Activated CD8-positive, alpha-beta T cell treated with anti-CD3 and anti-CD28 coated beads for 36 hours (primary cell): ENCODE measurements at places on chromosomes 16 and 17.

GRCh38 chr17:68867759-68868516, 87.3 kb downstream of the ABCA8 start:
- DNase-seq = no peak

DNA sequence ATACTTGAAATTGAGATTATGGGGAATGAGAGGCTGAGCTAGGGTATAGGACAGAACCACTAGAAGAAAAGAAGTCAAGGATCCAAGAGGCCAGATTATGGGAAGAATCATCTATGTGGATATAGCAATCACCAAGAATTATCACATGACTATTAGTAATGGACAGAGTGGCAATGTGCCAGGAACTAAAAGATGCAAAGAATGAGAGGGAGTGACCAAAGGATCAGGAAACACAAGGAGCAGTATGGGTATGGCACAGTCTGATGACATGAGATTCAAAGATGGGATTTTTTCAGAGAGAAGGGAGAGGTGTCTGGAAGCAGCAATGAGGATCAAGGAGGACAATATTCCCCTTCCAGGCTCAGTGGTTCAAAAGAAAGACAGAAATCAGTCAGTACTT, 212.2 kb downstream of the AATF start:
- no peak for DNase-seq

DNA sequence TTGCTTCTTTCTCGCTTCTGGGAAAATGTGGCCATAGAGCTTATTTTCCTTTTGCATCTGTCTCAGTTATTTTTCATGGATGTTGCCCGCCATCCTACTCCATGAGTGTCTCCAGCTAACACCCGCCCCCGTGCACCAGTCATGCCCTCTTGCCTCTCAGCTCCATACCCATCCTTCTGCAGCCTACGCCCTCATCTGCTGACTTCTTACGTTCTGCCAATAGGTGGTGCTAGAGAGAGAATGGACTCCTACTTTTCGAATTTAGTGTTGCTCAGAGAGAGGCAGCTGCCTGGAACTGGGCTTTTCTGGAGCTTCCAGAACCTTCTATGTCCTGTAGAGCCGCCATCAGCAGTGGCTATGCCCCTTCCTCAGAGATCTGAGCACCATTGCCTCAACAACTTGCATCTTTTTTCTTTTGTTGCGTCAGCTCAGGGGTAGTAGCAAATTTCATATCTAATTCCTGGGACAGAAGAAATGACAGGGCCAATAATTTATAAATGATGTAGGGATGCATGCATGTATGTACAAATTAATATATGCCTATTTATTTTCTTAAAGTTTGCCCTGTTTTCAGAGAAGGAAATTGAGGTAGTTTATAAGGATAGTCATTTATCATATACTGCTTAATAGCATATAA, 119.7 kb upstream of the MYOCD start:
- peak; percentile 18 for DNase-seq

DNA sequence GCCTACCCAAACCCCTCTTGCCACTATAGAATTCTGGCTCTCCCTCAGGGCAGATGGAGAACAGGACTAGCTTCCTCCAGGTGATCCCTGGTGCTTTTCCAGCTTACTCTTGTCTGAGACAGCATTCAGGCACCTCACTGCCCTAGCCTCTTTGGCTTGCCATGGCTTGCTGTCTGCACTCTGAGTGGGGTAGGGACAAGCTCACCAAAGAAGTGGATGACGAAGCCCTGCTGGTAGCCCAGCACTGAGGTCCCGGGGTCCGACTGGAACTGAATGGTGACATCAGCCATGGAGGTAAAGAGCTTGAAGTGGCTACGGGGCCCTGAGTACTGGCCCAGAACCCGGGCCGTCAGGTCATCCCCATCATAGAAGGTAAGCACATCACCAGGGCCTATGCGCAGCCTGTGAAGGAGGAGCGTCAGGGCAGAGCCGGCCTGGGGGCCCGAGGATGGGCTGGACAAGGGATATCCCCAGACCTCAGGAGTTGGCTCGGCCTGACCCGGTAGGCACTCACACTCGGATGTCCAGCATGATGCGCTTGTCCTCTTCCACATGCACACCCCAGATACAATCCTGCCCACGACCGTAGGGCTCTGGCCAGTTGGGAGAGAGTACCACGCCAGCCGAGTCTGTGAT, 7.6 kb upstream of the PHF12 start:
- DNase-seq = no peak

- no peak for DNase-seq
These were observed 340.7 kb downstream of the SLC39A11 start for GRCh38 chr17:72751746-72752145.

DNA sequence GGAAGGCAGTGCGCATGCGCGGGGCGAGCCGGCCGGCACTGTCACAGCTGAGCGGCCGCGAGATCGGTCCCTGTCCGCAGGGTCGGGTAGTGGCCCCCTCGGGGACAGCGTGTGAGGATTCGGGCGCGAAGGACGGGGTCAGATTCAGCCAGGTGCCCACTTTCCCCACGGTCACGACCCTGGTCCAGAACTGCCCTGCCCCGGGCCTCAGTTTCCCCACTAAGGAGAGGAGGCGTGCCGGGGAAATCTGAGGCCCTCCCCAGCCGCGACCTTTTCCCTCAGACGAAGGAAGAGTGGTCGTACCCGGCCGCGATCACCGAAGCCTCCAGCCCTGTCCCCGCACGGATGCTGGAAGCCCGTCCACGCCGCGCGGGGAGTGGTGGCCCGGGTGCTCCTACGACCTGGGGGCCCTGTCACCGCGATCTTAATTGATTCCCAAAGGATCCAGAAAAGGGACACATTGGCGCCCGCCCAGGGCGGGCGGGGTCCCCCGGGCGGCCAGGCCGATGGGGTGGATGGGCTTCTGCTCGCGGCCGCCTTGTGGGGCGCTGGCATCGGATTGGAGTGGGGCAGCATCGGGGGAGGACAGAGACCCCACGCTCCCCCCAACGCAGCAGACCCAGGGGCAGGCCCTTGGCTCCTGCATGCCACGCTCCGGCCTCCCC, 57.7 kb downstream of the SRL start:
- no peak for DNase-seq

GRCh38 chr17:3879186-3879585, 13.7 kb downstream of the CAMKK1 start:
- DNase-seq = no peak

GRCh38 chr17:53336281-53336680, 486.4 kb upstream of the KIF2B start:
- no peak for DNase-seq

- no peak for DNase-seq
These were observed 111.9 kb downstream of the XYLT1 start for GRCh38 chr16:17358846-17359245.

- DNase-seq = no peak
These were observed 106.6 kb downstream of the N4BP1 start for GRCh38 chr16:48503336-48503735.

- no peak for DNase-seq
These were observed 4.2 kb downstream of the CACNA1H start for GRCh38 chr16:1156983-1157638.

DNA sequence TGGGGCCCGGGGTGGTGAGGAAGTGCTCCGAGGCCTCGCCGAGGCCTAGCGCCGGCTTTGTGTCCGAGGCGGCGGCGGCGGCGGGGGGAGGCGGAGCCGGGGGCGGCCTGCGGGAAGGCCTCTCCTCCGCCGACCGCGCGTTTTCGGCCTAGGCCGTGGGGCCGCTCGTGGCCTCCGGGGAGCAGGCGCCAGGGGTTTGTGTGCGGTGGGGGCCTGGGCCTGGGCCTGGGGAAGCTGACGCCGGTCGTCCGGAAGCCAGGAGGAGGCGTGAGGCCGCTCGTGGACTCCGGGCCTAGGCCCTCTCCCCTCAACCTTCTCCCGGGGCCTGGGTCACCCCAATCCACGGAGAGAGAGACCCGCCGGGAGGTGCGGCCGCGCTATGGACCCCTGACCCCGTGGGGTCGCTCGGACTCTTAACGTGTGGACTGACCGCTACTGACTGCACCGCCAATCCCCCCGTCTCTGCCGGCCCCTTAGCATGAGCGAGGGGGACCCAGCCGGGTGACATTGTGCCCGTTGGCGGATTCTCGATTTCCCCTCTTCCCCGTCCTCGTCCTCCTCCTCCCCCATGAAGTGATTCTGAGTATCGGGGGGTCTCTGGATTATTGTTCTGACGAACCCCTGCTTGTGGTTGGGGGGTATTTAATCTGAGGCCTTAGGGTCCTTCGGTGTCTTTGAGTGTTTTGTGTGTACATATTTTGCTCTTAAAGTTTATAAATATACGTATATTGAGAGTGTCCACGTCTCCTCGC, 660 bp downstream of the RBBP6 start:
- peak; percentile 56 for DNase-seq
